ENCODE measurements at places on chromosomes 3 and 15.

DNA sequence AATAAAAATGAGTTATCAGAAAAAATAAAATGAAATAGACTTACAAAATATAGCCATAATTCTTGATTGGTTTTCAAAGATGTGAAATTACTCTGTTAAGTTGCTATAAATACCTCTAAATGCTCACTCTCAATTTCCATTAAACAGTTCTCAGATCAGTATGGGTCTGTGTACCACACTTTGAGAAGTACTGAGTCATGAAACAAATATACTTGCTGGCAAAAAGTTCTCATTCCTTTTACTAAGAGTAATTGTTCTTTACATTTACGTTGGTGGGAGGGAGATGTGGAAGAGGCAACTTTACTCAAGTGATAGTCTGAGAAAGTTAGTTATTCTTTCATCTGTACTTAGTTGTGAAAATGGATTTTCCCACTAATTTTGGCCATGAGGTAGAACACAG is 96.3 kb downstream of the ZNF385D start:
- DNase-seq = no peak

GRCh38 chr3:69819282-69819681 is 80.0 kb downstream of the MITF start:
- DNase-seq = no peak

DNA sequence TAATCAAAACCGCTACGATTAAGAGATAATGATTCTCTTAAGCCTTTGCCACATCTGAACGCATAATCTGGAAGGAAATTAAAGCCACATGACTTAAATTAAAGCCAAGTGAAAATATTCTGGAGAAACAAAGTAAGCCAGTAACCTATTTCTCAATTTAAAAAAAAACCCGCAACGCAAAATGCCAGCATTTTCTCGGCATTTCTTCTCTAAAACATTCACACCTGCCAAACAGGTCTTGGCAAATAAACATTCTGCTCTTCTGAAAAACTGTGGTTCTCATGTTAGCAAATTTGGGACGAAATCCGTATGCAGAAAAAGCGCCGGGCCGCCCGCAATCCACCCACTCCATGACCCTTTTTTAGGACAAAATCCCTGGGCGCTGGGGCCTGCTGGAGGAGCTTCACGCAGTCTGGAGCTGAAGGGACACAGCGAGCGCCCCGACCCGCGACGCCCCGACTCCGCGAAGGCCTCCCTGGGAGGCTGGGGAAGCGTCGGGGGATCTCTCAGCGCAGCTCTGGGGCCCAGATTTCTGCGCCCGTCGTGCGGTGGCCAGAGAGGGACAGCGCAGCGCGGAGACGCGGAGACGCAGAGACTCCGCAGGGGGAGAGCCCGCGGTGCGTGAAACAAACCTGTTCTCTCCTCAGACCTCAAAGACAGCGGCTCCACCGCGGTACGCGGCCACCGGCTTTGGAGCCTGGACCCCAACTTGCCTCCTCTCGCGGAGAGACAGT is 471 bp downstream of the NKIRAS1 start:
- DNase-seq = no peak

DNA sequence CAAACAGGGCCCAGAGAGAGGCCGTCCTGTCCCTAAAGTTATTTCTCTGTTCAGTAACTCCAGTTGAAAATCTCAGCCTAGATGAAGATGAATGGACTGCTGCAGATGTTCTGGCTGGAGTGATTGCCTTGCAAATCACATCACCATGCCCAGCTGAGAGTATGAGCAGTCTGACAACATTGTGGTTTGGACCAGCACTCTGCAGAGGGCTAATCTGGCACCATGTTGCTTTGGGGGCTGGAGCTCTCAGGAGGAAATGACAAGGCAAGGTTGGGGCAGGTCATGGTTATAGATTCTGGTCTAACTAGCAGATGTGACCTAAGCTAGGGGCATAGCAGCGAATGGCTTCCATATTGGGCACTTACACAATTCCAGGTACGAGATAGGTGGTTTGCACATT is 314.2 kb downstream of the CLSTN2 start:
- no peak for DNase-seq

- no peak for DNase-seq
Observed at GRCh38 chr3:118618247-118619040, 416.2 kb downstream of the IGSF11 start.

GRCh38 chr3:51721062-51721745 is 14.3 kb downstream of the GRM2 start:
- no peak for DNase-seq

- DNase-seq = no peak
Observed at GRCh38 chr15:95440712-95441111, 889.8 kb upstream of the NR2F2 start.

DNA sequence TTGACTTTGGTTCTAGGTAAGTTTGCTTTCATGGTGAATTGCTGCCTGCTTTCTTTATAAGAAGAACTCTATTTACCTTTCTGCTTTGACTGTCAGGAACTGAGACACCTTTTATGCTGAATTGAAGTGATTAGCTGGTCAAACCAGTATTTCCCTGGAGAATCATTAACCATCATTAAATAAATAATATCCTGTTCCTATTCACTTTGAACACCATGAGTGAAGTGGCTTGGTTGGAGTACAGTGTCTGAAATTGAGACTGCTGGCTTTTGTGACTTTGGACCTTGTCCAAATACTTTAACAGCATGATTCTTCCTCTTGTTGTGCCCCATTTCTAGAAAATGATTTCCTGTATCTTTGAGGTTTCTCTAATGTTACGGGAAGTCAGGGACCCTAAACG is 5.6 kb upstream of the TMEM62 start:
- DNase-seq = no peak

- DNase-seq = no peak
Observed at GRCh38 chr3:184377374-184377773, 633 bp downstream of the THPO start.

GRCh38 chr3:119181765-119182164 is 8.4 kb downstream of the UPK1B start:
- DNase-seq = no peak

DNA sequence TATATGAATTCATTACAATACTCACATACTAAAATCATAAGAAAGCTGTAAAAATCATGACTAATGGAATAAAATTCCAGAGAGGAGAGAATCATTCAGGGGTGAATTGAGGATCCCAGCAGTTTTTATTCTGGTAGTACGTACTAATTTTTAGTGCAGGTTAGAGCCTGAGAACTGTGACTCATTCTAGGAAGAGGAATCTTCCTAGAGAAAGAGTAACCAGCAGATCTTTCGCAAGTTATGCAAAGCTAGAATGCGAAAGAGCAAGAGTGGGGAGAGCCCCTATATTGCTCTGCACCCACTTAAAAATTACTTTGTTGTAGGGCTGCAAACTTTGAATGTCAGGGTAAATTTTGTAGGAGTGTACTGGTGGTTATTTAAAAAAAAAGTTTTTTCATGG is 303.6 kb upstream of the ARPP21 start:
- DNase-seq = no peak

- no peak for DNase-seq
Observed at GRCh38 chr15:29942143-29942542, 119.9 kb upstream of the TJP1 start.

DNA sequence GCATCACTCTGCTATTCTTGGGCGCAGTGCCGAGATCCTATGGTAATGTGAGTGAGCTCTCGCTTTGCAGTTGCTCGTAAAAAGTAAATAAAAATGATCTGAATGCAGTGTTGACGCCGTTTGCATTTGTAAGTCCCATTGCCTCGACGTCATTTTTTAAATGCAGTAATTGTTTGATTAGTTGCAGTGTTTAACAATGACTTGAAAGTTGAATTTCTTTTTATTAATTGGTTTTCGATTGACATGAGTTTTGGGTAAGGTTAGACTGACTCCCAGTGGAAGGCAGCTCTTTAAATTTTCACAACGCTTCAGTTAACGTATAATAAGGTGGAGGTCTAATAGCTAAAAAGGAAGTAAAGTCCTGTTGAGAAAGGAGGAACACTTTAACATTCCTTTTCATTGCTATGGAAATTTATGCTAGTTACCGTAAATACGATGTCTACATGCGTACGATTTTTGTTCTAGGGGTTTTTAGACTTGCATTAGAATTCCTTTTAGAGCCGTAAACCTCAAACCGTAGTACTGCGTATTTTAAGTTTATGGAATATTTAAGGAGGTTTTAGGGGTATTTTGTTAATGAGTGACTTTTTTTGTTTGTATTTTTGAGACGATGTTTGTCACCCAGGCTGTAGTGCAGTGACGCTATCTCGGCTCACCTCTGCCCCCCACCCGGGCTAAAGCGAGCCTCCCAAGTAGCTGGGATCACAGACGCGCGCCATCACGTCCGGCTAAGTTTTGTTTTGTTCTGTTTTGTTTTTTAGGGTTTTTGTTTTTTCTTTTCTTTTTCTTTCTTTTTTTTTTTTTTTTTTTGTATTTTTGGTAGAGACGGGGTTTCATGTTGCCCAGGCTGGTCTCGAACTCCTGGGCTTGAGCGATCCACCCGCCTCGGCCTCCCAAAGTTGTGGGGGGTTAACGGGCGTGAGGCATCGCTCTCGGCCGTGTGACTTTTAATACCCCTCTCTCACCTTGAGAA is 1.4 kb downstream of the MORF4L1 start:
- DNase-seq = peak; percentile 53

DNA sequence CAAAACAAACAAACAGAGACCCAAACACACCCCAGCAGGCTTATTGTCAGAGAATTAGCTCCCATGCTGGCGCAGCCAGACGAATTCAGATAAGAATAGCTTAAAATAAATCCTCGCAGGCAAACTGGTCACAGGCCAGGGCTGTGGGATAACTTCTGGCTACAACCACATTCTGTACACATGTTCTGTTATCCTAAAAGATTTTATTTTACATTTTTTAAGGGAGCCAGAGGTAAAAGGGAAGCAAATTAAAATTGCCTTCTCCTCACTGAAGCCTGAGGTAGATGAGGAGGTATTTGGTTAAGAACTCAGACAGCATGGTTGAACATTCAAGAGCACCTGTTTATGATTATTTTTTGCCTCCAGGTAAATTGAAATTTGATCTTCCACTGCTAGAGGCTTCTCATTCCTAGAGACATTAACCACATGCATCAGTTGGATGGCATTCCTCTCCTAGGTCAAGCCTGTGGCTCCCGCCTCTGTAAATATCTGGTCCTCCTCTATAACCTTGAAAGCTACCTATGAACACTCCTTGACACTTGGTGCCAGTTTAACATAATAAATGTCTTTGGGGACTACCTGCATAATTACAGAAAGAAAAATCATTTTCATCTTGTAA is 190.3 kb downstream of the SATB1 start:
- DNase-seq = no peak

All from naive thymus-derived CD8-positive, alpha-beta T cell (primary cell).